ENCODE measurements at places on chromosomes 7 and 10. TPM values are rescaled to one million over a fixed set of nuclear protein-coding genes. Genes with fewer than 3 reads are reported as not detected.

The SERPINE1 gene
- 0.07 TPM for total RNA-seq

The SPDYE6 gene
- total RNA-seq = not detected

The EPHA1 gene
- total RNA-seq = 2.8 TPM

The LRMDA gene
- not detected for total RNA-seq

The FEZF1 gene
- total RNA-seq = not detected

The ADRA2A gene
- not detected for total RNA-seq

The PSPH gene
- 24.4 TPM for total RNA-seq
